ENCODE measurements at places on chromosomes 11 and 22.

- no peak for DNase-seq
These were observed 102.7 kb upstream of the PARVA start for GRCh38 chr11:12274558-12275197.

- DNase-seq = peak; percentile 45
These were observed 98.0 kb upstream of the ASPHD2 start for GRCh38 chr22:26330971-26331625.

GRCh38 chr11:108871867-108872266 lies 207.0 kb downstream of the DDX10 start:
- no peak for DNase-seq

- no peak for DNase-seq
These were observed 13.3 kb downstream of the CLDN5 start for GRCh38 chr22:19510919-19511341.

DNA sequence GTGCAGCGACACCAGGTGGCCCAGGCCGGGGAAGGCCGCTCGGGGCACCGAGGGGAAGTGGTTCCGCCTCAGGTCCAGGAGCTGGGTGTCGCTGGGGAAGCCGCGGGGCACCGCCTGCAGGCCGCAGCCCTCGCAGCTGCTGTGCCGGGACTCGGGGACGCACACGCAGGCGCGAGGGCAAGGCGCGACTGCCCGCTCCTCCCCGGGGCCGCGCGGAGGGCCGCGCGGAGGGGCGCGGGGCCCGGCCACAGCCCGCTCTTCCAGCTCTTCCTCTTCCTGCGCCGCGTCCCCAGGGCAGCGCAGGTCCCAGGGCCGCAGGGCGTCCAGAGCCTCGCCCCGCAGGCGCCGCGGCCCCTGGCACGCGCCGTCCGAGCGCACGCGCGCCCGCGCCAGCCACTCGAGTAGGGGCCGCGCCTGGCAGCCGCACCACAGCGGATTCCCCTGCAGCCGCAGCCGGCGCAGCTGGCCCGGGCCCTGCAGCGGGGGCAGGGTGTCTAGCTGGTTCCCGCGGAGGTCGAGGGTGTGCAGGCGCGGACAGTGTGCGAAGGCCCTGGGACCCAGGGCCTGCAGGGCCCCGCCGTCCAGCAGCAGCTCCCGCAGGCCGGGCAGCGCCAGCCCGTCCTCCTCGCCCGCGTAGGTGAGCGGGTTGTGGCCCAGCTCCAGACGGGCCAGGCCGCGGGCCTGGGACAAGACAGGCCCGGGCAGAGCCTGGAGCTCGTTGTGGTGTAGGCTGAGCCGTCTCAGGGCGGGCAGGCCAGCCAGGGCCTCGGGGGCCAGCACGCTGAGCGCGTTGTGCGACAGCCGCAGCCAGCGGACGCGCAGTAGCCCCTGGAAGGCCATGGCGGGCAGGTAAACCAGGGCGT lies 2.8 kb downstream of the CHADL start:
- DNase-seq = peak; percentile 83

- DNase-seq = no peak
These were observed at the start of gene SLC1A2 for GRCh38 chr11:35419184-35419829. SLC1A2 (minus strand) TSS chr11:35419558; CDS start chr11:35418966, 592 bp downstream.

GRCh38 chr11:16783321-16783801 lies 44.9 kb downstream of the C11orf58 start:
- DNase-seq = no peak
